ENCODE measurements at places on chromosomes 12 and 14. TPM values are rescaled to one million over a fixed set of nuclear protein-coding genes. Genes with fewer than 3 reads are reported as not detected.

Gene SYT10
- total RNA-seq: not detected

Gene GYS2
- not detected for total RNA-seq

Gene KLHL33
- total RNA-seq: 0.77 TPM

Gene RIMBP2
- 0.40 TPM for total RNA-seq

DNA sequence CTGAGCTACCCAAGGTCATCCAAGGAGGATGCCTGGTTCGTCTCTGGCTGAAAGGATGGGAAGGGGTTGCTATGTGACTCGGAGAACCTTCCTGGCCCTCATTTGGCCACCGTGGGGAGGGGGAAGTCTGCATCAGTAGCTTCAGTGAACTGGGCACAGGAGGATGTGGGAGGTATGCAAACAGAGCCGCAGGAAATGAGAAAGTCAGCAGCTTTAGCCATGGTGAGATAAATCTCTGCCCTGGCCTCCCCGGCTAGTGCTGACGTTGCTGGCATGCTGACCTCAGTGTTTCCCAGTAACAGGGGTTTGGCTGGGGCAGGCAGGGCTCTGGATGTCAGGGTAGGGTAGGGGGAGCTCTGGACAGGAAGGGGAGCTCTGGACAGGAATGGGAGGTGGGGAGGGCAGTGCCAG, 2.3 kb upstream of the CEBPE start:
- DNase-seq: no peak

- no peak for DNase-seq
Observed at GRCh38 chr14:67584978-67585377, 15.1 kb downstream of the PIGH start.

DNA sequence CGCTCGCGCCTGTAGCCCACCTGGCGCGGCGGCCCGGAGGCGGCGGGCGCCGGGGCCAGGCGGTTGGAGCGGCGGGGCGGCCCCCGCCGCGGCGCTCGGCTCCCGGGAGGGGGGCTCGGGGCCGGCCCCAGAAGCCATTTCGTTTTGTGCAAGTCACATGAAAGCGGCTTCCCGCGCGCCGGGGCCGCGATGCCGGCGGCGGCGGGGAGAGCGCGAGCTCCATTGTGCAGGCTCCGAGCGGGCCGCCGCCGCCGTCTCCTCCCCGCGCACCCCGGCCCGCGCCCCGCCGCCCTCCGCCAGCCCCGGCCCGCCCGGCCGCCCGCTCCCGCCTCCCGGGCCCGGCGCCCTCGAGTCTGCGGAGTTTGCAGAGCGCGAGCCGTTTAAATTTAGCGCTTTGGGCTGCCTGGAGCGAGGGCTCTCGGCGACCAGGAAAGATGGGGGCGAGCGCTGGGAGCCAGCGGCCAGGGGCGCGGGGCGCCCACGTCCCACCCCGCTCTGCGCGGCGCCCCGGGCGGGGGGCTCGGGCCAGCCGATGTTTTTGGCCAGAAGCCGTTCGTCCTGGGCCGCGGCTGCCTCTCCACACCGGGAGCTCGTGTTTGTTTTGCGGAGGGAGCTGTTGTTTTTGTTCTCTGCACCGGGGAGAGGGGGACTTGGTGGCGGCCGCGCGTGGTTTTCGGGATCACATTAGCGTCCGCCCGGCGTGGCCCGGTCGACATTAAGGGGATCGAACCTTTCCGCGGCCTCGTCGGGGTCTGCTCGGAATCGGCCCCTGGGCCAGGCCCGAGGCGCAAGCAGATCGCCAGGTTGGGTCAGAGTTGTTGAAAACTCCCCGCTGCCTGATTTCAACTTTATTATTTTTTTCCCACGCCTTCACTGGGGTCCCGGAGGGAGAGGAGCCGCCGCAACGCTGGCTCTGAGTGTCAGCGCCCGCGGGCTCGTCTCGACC, 982 bp downstream of the BCL7A start:
- DNase-seq: peak; percentile 55

DNA sequence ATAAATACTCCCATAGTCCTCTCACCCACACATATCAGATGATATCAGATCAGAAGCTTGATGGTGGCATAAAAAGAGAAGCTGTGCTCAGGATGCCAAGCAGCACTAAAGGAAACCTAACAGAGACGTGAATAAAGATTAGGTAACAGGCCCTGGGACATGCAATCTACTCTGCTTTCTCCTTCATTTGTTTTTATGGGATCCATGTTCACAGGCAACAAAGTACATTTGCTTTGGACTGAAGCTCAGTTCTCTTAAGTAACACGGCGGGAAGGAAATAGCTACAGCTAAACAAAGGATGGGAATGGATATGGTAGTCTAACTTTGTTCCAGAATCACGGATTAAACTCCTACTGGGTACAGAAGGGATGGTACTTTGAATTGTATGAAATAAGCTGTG, 119.5 kb downstream of the TTC7B start:
- DNase-seq: no peak

GRCh38 chr12:32989705-32990104, 93.1 kb upstream of the PKP2 start:
- no peak for DNase-seq

GRCh38 chr14:70005281-70005805, 126.1 kb downstream of the SMOC1 start:
- DNase-seq: no peak

DNA sequence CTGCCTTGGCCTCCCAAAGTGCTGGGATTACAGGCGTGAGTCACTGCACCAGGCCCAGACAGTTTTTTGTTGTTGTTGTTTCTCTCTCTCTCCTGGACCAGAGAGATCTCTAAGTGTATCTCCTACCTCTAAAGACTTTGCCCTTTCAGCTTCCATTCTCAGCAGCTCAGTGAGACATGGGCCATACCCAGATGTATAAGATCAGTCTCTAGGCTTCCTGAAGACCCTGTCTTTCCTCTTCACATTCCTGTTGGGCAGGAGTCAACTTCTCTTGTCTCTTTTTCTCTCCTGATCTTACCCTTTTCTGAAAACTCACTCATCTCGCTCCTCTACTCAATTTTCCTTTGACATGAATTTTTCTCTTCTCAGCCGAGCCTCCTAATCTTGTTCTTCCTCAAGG, 42.0 kb downstream of the KCNK13 start:
- no peak for DNase-seq

- peak; percentile 64 for DNase-seq
Observed at GRCh38 chr12:51972849-51973273, 21.4 kb downstream of the ACVR1B start.

DNA sequence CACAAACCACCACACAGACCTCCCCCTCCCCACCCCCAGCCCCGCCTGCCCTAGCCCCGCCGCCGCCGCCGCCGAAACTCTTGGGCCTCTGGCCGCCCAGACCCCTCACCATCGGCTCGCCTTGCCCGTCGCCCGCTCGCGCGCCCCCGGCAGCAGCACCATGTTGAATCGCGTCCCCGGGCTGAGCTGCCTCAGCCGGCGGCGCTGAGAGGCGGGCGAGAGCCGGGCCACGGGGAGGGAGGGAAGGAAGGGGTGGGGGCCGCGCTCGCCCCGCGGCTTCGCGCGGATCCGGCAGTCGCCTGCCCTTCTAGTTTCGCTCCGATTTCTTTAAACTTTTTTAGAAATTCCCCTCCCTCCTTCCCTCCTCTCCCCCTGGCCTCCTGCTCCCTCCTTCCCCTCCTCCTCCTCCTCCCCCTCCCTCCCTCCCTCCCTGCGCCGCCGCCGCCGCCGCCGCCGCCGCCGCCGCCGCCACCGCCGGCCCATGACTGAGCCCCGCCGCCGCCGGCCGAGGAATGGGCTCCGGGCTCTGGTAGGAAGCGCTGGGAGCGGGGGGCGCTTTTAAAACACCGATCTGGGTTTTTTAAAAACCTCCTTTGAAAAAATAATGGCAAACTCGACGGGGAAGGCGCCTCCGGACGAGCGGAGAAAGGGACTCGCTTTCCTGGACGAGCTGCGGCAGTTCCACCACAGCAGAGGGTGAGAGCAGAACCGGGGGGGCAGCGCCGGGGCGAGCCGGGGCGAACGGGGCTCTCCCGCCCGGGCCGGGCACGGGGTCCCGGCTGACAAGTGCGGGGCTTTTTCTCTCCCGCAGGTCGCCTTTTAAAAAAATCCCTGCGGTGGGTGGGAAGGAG, at the start of gene ARID2:
ARID2 (plus strand) TSS at position 474 of the 851 bp plus-strand sequence; CDS start at position 605, 131 bp downstream.
- DNase-seq: peak; percentile 76

DNA sequence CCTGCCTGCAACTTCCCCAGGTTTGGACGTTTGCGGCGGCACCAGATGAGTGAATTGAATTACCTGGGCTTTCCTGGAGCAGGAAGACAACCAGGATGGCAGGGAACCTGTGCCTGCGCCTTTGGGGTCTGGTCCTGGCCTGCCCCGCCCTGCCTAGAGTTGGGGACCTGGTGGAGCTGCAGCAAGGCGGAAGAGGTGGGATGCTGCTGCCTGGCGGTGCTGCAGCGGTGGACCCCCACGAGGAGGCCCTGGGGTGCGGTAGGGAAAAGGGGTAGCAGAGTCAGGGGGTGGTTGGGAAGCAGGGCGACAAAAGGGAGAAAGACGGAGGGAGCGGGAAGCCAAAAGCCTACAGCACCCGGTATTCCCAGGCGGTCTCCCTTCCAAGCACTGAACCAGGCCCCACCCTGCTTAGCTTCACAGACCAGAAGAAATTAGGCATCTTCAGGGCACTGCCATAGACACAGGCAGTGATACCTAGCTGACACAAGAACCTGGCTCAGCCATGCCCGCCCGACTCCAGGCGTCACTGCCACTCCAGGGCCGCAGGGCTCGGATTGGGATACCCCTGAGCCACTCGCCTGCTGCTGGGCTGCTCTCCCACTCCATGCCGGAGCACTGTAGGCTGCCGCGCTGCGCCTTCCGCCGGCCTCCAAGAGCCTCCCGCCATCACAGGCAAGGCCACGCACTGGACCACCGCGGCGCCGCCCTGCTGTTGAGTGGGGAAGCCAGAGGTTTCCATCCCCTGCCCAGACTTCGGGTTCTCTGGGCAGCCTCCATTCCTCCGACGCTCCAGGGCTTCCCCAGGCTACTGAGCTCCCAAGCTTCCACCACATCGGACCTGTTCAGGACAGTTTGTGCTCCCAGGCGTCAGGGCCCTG, 155.2 kb upstream of the ALG10B start:
- no peak for DNase-seq

DNA sequence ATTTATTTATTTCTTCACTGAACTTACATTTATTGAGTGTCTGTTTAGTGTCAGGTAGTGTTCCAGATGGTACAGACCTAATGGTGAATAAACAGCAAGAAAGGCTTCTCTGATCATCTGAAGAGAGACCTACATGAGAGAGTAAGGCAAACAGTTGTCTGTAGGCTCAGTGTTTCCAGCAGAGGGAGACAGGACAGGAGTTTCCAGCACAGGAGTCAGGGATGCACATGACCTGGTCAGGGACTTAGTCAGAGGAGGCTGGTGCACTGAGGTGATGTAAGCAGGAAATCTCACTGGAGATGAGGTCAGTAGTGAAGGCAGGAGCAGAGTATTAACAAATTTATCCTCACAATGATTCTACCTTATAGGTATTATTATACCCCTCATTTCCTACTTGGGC, 233.2 kb downstream of the MDGA2 start:
- DNase-seq: no peak

GRCh38 chr12:106651552-106651951, 68.7 kb downstream of the RFX4 start:
- no peak for DNase-seq

DNA sequence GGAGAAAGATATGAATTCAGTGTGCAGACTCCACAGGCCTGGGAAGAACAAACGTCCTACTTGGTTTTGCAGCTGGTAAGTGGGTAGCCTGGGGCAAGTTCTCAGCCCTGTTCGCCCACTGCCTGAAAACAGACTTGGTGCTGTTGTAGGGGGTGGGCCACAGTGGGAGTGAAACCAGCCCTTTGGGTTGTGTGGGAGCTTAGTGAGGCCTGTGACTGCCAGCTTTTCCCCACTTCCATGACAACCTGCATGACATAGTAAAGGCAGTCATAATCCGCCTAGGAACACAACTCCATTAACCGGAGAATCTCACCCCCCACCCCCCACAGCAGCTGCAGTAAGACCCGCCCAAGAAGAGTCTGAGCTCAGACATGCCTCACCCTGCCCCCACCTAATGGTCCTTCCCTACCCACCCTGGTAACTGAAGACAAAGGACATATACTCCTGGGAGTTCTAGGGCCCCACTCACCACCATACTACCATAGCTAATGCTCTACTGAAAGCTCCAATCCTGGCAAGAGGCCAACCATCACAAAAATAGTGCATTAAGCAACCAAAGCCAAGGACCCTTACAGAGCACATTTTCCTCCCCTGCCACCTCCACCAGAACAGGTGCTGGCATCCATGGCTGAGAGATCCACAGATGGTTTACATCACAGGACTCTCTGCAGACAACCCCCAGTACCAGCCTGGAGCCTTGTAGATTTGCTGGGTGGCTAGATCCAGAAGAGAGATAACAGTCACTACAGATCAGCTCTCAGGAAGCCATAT, 39.8 kb upstream of the LMNTD1 start:
- DNase-seq: no peak

DNA sequence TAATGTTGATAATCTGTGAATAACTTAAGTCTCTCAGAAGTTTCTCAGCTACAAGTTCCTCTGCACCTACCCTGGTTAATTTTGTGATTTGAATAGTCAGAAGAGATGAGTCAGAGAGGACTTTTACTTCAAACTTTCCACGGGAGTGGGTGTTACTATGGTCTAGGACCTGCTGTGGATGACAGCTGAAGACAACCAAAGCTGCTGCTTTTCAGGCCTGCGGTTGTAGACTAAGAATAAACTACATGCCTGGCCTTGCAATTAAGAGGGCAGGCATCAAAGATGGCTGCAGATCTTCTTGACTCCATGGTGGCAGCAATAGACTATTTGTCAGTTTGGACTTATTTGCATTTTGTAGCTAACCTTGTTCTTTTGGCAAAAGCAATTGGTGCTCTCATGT, 227.1 kb upstream of the KRR1 start:
- no peak for DNase-seq

DNA sequence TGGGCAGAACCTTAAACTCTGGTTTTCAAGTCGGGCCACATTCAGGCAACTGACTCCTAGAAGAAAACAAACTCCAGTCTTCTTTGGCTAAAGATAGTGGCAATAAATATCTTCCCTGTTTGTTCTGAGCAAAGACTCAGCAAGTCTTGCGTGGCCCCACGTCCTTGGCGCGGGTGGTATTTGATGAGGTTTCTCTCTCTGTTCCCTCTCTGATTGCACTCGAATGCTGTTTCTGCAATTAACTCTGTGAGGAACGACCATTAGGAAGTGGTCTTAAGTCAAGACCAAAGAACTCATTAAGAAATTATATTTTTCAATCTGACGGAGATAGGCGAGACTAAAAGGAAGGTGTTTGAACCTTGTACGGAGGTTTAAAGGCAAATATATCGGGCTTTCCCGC, 177.6 kb downstream of the TMEM132C start:
- no peak for DNase-seq

DNA sequence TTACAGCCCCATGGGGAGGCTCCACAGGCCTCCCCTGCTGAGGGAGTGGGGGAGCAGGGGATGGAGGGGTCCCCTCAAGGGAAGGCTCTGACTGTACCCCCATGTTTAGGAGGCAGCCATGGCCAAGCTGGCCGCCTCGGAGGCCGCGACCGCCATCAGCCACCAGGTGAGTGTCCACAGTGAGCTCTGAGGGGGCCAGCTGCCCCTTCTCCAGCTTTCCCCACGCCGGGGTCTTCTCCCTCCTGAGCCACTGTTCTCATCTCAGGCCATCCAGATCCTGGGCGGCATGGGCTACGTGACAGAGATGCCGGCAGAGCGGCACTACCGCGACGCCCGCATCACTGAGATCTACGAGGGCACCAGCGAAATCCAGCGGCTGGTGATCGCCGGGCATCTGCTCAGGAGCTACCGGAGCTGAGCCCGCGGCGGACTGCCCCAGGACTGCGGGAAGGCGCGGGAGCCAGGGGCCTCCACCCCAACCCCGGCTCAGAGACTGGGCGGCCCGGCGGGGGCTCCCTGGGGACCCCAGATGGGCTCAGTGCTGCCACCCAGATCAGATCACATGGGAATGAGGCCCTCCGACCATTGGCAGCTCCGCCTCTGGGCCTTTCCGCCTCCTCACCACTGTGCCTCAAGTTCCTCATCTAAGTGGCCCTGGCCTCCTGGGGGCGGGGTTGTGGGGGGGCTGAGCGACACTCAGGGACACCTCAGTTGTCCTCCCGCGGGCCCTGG, 13.6 kb downstream of the ACADS start:
- DNase-seq: no peak
